ENCODE measurements at places on chromosomes 4 and X.

- DNase-seq, result no peak
- no peak overlapping the region for H3K27ac ChIP-seq
- no peaks in the 10 kb centered on the region for H3K36me3 ChIP-seq
- no peaks in the 10 kb centered on the region for H3K27me3 ChIP-seq
These were observed 1440.9 kb upstream of the ADGRL3 start for GRCh38 chr4:59759082-59759825.

DNA sequence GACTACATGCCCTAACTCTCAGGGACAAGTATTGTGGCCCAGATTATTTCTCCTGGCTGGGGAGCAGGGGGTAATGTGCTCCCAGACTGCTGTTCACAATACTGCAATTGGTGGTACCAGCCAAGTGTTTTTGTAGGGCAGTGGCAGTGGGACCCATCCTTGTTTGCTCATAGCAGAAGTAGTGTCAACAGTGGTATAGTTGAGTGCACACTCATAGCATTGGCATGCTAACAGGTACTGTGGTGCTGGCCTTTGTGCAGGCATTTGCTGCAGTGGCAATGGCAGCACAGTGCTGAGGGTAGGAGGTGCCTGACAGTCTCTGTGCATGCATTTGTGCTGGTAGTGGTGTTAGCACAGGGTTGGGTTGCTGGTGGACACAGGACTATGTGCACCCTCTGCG lies 995.0 kb downstream of the SH3BGRL start:
- no peaks in the 10 kb centered on the region for H3K27me3 ChIP-seq
- H3K27ac ChIP-seq, result no peak overlapping the region

- no peaks in the 10 kb centered on the region for H3K36me3 ChIP-seq
- no peaks in the 10 kb centered on the region for H3K27me3 ChIP-seq
- no peak for DNase-seq
- no peak overlapping the region for H3K27ac ChIP-seq
These were observed 11.8 kb downstream of the CLDN2 start for GRCh38 chrX:106931831-106932491.

DNA sequence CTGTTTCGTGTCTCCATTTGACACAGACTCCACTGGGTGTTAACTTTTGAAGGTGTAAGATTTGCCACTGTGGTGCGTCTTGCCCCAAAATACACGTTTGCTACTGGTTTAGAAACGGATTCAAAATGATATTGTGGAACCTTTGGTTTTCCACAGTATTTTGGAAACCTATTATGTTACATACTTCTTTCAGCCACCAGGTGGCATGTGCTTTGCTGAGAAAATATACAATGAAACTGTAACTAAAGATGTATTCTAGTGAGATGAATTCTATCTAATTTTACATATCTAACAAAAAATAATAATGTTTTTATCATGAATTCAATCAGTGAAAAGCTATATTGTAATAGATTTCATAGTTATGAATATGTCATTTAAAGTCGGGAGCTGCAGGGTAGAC lies 28.4 kb upstream of the SLITRK4 start:
- no peak overlapping the region for H3K27ac ChIP-seq
- DNase-seq, result no peak
- no peaks in the 10 kb centered on the region for H3K36me3 ChIP-seq
- no peak overlapping the region for H3K4me3 ChIP-seq
- no peaks in the 10 kb centered on the region for H3K4me1 ChIP-seq
